Choroid plexus epithelial cell (primary cell): ENCODE measurements at places on chromosomes 3 and 15.

DNA sequence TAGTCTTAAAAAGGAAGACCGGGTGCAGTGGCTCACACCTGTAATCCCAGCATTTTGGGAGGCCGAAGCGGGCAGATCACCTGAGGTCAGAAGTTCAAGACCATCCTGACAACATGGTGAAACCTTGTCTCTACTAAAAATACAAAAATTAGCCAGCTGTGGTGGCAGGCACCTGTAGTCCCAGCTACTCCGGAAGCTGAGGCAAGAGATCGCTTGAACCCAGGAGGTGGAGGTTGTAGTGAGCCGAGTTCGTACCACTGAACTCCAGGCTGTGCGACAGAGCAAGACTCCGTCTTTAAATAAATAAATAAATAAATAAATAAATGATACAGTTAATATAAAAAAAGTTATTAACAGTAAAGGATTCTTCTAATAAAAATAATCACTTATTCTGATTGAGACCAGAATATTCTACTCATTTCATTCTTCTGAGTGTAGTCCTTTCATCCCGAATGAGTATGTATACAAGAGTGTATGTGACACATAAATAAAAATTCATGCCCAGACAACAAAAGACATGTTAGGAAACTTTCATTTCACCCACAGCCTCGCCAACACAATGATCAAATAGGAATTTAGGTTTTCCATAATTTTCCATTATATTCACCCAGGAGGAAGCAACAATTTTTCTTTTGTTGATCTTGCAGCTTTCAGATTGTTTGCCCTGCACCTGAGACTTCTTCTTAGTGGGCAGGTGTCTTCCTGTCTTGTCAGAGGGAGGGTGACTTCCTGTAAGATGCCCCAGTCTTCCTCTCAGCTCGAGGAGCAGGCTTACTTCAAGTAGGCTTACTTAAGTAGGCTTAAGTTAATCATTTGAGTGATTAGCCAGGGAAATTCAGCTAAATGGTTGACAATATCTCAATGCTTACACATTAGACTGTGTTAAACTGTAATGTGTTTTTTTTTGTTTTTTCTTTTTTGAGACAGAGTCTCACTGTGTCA is 7.8 kb upstream of the NUP210 start:
- DNase-seq: no peak

- no peak for DNase-seq
These were observed 7.2 kb upstream of the FAM174B start for GRCh38 chr15:92662762-92663161.

GRCh38 chr3:122873741-122874515 is 79.1 kb downstream of the SLC49A4 start:
- DNase-seq: no peak

DNA sequence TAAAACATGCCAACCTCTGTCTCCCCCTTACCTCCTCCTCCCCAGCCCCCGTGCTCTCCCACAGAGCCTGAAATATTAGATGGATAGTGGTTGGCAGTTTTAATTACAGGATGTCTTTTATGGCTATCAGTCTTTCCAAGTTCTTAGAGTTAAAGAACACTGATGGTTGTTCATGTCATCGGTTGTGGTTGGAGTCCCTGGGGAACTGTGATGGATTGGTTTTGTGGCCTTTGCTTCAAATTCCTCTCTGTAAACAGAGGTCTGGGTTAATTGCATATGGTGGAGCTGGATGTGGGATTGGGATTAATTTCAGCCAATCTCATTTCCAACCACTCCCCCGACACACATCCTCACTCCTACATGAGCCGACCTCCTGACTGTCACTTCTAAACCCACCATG is 164.5 kb upstream of the PROK2 start:
- no peak for DNase-seq

DNA sequence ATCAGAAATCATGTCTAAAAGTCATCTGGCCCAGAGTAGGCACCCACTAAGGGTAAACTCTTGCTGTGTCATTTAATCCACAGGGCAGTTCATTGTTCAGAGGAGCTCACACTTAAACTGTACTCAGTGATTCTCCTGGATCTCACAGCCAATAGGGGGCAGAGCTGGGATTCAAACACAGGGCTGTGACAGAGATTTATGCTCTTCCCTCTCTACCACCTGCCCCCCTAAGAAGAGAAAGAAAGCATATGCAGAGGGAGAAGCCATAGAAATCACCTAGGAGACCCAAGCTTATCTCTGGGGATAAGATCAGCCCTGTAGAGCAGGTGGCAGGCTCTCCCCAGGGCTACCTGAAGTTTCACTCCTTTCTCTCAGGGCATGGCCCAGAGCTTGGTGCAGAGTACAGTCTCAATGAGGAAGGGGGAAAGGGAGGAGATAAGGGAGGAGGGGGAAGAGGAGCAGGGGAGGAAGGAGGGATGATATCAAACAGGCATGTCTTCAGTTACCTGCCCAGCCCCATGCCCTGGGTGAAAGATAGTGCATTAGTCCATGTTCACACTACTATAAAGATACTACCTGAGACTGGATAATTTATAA is 51.8 kb upstream of the ADPGK start:
- peak; percentile 49 for DNase-seq

DNA sequence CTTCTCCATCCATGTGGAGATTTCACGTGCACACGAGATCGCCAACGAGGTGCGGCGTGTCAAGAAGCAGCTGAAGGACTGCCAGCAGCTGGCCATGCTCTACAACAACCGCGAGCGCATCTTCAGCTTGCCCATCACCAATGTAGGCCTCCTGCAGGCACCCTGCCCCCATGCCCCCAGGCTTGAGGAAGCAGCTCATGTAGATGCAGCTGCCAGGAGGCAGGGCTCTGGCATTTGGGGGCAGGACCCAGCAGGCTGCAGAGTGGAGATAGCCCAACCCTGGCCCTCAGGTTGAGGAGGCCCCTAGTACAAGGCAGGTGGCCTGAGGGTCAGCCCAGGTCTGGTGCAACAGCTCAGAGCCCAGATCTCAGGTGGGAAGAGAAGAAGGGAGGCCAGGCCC is 36.4 kb downstream of the DNAH1 start:
- no peak for DNase-seq

- peak; percentile 94 for DNase-seq
These were observed 322.9 kb downstream of the SLC9A9 start for GRCh38 chr3:143525408-143525807.

DNA sequence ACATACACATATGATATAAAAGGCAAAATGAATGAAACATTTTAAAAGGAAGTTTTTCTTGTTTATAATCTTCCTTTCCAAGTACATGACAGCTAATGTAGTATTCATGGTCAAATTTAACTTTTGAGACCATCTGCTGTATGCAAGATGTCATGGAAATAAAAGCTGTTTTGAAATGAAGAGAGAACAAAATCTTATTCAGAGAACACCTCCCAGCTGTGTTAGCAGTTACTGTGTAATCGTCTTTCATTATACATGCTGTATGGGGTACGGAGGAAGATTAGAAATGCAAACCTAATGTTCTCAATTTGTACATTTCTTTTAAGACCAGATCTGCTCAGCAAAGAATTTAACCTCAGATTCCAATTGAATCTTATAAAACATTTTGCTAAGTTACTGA is 1182.3 kb downstream of the OTOL1 start:
- DNase-seq: no peak

GRCh38 chr3:157487339-157487738 is 15.9 kb downstream of the VEPH1 start:
- peak; percentile 60 for DNase-seq

DNA sequence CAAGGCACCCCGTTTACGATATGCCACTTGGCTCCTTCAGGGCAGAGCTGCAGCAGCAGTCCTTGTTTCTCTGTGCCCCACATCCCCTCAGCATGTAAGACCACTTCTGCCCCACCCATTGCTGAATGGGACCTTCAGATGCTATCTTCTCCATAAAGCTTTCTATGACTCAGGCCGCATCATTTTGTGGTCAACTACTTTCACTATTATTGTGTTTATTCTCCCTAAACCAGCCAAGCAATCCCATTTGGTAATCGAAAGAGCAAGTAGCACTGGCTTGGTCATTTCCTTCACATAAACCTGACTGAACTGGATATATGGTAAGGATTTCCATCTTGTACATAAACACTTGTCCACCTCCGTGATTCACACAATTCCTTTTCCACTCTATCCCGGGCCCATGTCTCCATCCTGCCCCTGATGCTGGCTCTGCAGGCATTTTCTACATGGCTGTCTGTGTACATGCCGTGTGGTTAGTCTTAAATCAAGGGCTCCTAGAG is 25.7 kb downstream of the LIPC start:
- DNase-seq: peak; percentile 72

DNA sequence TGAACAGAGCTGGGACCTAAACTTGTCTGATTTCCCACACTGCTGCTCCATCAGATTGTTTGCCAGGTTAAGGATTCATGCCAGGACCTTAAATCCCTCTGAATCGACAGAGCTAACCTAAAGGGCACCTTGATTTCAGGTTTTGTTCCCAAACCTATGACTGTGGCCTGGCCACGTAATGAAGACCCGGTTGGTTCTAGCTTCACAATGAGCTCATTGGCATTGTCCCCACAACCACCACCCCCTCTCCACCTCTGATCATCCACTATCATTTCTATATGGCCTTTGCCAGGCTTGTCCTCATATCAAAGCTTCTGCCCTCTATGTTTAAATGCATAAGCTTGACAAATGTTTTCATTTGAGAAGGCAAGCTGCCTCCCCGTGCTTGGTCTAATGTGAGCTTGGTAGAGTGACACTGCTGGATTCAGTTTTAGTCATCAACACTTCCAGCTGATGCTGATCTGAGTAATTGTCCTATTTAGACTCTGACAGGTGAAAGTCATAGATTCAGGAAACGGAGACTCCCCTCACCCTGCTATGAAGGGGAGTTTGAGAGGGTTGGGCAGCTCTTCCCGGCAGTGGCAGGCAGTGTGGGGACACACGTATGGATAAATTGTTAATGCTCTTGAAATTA is 407.1 kb upstream of the CFAP20DC start:
- DNase-seq: no peak

- no peak for DNase-seq
These were observed 117.8 kb downstream of the TMEM266 start for GRCh38 chr15:76177491-76178040.

GRCh38 chr15:49383266-49383665 is 39.8 kb upstream of the FGF7 start:
- peak; percentile 40 for DNase-seq

GRCh38 chr3:5213574-5213966 is 26.1 kb downstream of the EDEM1 start:
- DNase-seq: no peak

GRCh38 chr3:37301980-37302708 is 127.8 kb upstream of the LRRFIP2 start:
- DNase-seq: no peak

DNA sequence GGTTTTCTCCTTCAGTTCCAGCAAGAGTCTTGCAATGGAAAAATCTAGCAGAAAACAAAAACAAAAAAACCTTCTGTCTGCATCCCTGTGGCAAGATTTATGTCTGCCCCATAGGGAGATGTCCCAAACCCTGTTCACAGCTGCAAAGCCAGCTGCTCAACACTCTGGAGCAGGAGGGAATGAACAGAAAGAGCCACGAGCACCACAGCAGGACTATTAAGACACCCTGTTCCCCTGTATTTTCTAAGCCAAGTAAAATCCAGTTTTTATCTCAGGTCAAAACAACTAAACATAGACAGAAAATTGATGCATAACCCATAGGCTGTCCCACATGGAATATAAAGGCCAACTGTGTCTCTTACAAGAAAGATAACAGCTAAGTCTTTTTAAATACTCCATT is 357.9 kb downstream of the LSAMP start:
- no peak for DNase-seq

DNA sequence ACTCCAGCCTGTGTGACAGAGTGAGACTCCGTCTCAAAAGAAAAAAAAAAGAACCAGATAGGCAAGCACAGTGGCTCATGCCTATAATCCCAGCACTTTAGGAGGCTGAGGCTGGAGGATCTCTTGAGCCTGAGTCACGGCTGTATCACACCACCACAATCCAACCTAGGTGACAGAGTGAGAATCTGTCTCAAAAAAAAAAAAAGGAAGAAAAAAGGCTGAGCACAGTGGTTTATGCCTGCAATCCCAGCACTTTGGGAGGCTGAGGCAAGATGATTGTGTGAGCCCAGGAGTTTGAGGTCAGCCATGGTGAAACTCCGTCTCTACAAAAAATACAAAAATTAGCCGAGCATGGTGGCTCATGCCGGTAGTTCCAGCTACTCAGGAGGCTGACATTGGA is 5.6 kb upstream of the NICN1 start:
- DNase-seq: no peak

DNA sequence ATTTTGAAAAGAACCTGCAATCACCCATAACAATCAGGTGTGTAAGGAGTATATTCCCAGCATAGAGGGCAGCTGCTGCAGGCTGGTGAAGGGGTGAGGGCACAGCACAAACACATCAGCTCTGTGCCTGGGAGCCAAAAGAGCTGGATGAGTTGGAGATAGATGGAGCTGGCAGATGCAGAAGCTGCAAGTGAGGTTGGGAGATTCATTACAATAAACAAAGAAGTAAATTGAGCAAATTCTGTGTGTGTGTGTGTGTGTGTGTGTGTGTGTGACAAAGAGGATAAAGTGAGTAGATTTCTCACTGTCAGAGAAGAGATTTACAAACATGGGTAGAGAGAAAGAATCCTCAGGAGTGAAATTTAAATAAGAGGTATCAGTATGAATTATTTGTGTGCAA is 994.7 kb downstream of the EPHA3 start:
- DNase-seq: no peak

GRCh38 chr3:67458408-67458807 is 196.0 kb downstream of the SUCLG2 start:
- peak; percentile 72 for DNase-seq

- no peak for DNase-seq
These were observed 625.0 kb downstream of the MCTP2 start for GRCh38 chr15:94856267-94856854.

- no peak for DNase-seq
These were observed 114.3 kb upstream of the ARHGEF3 start for GRCh38 chr3:56915966-56916586.

- no peak for DNase-seq
These were observed 702.6 kb upstream of the ROBO1 start for GRCh38 chr3:80470433-80470832.

DNA sequence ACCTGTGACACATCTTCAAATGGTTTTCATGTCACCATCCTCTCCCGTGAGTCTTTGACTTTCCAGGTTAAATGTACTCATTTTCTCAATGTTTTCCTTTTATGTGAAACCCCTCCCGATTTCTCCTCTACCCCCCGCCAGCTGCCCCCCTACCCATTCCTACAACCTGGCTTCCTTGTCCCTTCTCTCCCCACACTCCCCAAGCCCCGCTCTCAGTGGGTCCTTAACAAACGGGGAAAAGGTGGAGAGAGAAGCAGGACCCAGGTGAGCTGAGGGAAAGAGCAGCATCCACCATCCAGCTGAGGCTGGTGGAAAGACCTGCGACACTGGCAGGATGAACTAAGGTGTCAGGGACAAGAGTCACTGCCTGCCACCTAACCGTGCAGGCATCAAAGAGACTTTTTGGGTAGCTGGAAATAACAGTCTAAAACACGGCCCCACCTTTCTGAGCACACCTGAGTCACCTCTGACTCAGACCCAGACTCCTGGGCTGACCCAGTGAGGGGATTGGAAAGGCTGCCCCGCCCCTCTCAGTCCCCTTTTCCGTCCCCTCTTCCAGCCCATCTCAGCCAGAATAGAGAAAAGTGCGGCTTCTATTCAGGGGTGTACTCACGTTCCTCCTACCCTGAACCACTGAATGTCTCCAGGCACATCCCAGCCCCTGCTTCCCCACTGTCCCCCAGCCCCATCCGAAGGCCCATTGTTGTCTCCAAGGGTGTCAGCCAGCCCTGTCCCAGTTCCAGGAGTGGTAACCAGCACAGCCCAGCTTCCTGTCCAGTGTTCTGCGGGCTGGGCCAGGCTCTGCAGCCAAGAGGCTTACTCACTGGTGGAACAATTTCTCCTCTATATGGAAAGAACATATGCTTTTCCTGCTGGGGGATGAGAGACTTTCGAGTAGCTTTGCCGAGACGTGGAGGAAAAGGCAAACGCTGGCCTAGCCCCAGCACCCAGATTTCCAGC is 20.4 kb downstream of the ISG20 start:
- no peak for DNase-seq
